ENCODE measurements at places on chromosomes 5 and 9.

DNA sequence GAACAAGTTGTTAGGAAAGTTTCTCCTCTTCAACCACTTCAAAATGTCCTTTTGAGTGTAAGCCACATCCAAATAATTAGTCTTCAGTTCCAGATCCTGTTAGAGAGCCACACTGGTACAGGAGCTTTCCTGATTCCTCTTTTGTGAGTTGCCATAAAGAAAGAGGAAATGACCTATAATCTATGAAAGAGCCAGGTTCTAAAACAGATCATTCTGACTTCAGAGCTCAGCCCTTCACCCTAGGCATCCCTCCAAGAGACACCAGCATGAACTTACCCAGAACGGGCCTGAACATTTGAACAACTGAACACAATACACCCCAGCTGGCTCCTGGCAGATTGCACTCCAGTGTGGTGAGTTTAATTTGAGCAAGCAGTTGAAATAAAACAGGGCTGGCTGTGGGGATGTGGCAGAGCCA is 25.7 kb downstream of the SLC1A1 start:
- no peak for DNase-seq

DNA sequence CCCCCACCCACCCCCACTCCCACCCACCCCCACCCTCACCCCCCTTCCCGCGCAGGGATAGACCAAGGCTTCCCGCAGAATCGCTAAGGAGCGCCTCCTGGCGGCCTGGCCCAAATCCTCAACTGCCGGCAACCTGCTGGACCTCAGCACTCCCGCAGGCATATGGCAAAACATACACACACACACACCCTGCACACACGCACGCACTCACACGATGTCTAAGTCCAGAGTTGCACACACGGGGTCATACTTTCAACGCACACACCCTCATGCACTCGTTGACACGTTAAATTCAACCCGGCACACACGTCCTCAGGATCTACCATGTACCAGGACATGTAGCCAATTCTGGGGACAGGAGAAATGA is 1.7 kb downstream of the CPLX2 start:
- no peak for DNase-seq

DNA sequence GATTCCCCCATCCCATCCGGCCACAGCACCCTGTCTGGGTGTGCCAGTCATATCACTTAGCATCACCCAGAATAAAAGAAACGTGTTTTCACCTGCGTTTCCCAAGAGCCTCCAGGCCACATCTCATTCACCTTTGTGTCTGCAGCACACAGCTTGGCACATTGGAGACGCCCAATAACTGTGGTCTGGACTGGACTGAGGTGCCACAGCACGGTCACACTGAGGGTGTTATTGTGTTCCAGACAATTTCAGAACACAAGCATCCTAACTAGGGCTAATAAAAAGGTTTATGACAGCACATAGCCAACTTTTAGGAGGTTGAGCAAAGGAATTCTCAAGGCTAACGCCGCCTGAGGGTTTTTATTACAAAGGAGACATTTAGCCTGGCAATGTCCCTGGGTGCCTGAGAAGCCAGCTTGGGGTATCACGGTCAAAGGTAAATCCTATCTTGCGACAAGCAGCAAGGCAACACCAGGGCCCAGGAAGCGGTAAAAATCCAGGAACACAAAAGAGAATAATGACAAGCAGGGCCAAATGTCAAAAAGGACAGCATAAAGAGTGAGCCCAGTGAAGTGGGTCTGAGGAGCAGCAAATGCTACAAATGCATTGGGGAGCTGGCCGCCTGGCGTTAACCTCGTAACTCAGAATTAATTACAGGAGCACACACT is 3.4 kb downstream of the EPB41L4B start:
- DNase-seq, result peak; percentile 62

GRCh38 chr5:147688656-147689356 is 93.7 kb downstream of the JAKMIP2 start:
- no peak for DNase-seq

DNA sequence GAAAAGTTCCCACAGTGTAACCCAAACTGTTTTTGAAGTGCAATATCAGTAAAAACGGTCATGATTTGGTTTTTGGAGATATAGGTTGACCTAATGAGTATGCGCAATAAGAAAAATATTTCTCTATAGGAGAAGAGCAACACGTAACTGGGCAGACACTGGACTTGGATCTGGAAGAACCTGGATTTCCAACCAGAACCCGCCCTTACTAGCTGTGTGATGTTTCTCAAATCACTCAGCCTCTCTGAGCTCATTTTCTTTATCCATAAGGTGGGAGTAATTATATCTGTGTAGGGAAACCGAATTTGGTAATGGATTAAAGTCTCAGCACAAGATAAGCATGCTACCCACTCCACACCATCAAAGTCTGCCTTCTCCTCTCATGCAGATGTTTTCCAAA is 169.1 kb downstream of the COL23A1 start:
- DNase-seq, result no peak

DNA sequence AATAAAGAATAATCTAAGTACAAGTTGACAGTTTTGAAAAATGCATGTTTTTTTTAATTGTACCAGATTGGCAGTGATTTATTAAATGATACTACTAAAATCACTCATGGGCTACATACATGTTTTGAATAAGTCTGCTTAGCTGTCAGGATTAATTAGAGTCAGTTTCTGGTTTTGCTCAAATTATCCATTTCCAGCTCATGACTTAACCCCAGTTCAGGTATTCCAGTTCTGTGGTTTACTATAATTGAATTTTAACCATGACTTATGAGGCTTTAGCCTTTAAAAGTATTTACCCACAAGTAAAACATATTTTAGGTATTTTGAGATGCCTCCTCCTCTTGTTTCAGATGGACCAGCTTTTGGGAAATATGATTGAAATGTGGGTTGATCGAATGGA is 17.8 kb upstream of the LRRC70 start:
- DNase-seq, result no peak

- DNase-seq, result no peak
Measured at GRCh38 chr5:35849860-35850259, 6.8 kb upstream of the IL7R start.

GRCh38 chr9:77802515-77803293 is 154.6 kb upstream of the GNA14 start:
- no peak for DNase-seq

DNA sequence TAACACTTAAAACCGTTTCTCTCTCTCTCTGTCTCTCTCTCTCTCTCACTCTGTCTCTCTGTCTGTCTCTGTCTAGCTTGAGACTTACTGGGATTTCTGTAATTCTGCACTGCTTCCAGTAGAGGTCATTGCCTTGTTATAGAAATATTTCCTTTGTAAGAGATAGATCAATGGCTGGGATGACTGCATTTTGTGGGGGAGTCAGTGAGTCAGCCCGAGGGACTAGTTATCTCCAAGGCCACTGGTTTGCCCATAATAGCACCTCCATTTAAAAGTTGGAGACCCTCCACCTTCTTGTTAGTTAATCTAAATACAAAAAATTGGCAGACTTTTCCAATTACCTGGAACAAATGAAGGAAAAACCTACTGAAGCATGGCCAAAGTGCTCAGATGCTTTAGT is 547.2 kb downstream of the LRRC70 start:
- peak; percentile 56 for DNase-seq

- DNase-seq, result no peak
Measured at GRCh38 chr5:151665613-151666012, 21.1 kb downstream of the SPARC start.

DNA sequence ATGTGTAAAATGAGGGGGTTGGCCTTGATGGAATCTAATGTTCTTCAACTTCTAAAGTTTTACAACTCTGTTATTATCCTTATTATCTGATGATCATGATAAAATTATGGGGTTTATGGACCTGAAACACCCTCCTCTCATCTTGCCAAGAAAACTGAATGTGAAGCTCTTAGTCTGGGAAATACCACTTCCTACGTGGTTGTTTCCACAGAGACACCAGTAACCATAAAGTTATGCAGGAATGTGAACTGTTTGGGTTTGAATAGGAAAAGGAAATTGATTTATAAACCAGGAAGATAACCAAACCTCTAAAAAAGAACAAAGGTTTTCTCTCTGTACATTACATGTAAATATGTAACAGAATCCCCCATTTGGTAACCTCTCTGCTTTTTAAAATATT is 28.3 kb upstream of the RAI14 start:
- peak; percentile 31 for DNase-seq

DNA sequence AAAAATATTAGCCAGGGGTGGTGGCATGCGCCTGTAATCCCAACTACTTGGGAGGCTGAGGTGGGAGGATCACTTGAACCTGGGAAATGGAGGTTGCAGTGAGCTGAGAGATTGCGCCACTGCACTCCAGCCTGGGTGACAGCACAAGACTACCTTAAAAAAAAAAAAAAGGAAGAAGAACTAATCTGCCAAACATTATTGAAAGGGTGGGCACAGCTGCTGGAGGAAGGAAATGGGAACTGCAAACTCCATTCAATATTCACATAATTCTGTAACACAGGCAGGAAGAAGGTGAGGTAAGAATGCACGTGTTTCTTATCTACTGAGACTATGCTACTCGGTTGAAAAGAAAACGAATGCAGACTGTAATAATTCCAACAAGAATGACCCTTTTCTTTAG is 121.1 kb upstream of the GNA14 start:
- no peak for DNase-seq

- peak; percentile 46 for DNase-seq
Measured at GRCh38 chr5:87410931-87411330, 1.8 kb downstream of the CCNH start.

DNA sequence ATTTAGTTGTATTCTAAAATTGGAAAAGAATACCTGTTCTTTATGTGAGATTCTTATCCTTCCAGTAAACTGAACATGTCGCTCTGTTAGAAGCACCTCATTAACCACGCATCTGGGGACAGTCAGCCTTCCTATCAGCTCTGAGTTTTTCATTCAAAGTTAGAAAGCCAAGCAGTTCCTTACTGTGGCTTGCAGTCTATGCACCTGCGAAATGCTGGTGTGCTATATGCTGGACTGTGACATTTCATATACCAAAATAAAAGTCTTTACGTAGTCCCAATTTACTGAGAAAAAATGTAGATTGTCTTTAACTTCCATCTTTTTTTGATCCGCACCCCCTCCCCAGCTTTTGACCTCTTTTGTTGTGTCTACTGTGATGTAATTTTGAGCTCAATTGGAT is 4.3 kb downstream of the ANP32B start:
- no peak for DNase-seq

Measured in PC-3 (cell line).